ENCODE measurements at places on chromosomes 7 and 10.

DNA sequence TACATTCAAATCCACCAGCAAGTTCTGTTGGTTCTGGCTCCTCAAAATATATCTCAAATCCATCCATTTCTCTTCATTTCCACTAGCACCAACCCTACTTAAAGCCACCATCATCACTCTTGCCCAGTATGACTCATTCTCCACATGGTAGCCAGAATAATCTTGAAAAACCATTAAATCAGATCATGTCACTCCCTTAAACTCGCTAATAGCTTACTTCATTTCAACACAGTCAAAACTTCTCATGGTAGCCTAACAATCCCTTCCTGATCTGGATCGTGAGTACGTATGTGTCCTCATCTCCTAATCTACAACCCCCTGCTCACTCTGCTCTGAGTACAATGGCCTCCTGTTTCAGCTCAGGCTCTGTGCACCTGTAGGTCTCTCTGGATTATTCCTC, 8.7 kb downstream of the EPC1 start:
- H3K27ac ChIP-seq = no peak overlapping the region
- H3K36me3 ChIP-seq = no peaks in the 10 kb centered on the region
- H3K27me3 ChIP-seq = no peaks in the 10 kb centered on the region
- DNase-seq = no peak
- H3K4me1 ChIP-seq = peaks cover 99% of the 10 kb centered on the region

GRCh38 chr7:32200646-32201045, 130.4 kb upstream of the PDE1C start:
- H3K4me3 ChIP-seq = no peak overlapping the region
- H3K36me3 ChIP-seq = no peaks in the 10 kb centered on the region
- no peak overlapping the region for H3K27ac ChIP-seq
- no peak for DNase-seq

DNA sequence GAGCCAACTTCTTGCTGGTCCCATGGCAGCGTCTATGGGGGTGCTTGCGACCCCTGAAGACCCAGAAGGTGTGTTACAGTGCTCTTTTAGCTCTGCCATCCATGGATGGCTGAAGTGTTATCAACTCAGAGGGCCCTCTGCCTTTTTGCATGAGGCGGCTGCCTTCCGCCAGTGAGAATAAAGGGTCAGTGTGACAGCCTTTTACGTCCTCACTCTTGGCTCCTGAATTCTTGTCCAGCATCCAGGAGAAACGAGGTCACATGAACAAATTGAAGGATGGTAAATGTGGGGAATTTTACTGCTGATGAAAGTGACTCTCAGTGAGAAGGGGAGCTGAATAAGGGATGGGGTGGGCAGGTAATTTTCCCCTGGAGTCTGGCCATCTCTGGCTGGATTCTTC, 24.1 kb downstream of the SSMEM1 start:
- no peaks in the 10 kb centered on the region for H3K27me3 ChIP-seq
- H3K4me3 ChIP-seq = no peak overlapping the region
- no peaks in the 10 kb centered on the region for H3K36me3 ChIP-seq
- no peaks in the 10 kb centered on the region for H3K4me1 ChIP-seq
- no peak overlapping the region for H3K27ac ChIP-seq
- no peak for DNase-seq

DNA sequence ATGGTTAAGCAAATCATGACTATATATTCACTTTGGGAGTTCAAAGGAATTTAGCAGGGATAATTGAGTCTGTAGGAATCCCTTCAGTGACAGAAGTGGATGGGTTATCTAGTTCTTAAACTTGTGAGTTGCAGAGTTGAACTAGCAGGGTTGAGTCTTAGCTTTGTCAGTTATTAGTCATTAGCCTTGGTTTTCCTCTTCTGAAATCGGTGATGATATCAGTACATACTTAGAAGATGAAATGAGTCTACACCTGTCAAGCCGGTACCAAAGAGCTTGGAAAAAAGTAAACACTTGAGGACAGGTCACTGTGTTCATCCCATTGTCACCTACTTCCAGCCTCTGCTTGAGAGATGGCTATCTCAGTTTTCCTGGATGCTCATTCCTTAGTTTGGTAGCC, 73.5 kb downstream of the BUB3 start:
- H3K27me3 ChIP-seq = no peaks in the 10 kb centered on the region
- H3K4me1 ChIP-seq = no peaks in the 10 kb centered on the region
- no peak for DNase-seq

DNA sequence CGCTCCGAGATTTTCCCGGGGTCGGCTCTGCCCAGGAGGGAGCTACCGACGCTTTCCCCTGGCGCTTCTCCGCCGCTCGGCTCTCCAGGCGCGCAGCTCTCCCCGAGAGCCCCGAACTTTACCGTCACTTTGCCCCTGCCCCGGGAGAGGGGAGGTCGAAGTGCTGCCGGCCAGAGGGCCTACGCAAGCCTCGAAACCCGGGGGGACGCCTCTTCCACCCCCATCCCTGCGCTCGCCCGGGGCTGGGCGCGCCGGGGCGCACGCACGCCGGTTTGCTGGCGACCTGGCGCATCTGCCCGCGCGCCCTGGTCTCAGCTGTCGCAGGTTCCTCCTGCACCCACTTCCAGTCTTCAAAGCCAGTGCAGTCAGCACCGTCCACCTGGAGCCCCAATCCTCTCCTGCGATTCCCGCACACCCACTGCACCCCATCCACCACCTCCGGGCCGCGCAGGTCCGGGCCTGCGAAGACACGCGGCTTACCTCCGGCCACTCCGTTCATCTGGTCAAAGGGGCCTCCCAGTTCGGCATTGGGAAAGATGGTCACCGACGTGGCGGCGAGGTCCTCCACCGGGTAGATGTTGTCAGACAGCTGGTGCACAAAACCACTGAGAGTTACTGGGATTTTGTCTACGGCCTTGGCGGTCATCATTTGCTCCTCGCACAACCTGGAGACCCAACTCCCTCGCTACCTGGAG, 638 bp downstream of the EGR2 start:
- H3K4me1 ChIP-seq = peaks cover 41% of the 10 kb centered on the region
- DNase-seq = no peak
- peaks cover 48% of the 10 kb centered on the region for H3K27me3 ChIP-seq
- no peak overlapping the region for H3K27ac ChIP-seq

GRCh38 chr7:35875292-35875691, 74.4 kb downstream of the SEPTIN7 start:
- no peaks in the 10 kb centered on the region for H3K4me1 ChIP-seq
- no peak for DNase-seq
- H3K27me3 ChIP-seq = no peaks in the 10 kb centered on the region
- H3K36me3 ChIP-seq = peaks cover 15% of the 10 kb centered on the region
- no peak overlapping the region for H3K4me3 ChIP-seq

DNA sequence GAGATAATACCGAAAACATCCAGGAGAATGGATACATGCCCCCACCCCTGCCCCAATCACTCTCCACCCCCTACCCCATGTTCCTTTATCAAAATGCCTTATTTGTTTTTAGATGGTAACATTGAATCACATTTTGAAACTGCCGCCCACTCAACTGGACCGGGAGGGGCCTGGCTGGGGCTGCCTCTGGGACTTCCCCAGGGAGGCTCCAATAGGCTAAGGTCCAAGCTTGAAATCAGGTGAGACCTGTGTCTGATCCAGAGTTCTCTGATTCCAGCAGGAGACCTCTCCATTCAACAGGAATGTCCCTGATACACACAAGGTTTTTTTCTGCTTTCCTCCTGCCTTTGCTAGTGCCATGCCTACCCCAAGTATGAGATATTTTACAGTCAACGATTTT, 43.8 kb upstream of the ACSL5 start:
- H3K27ac ChIP-seq = peak overlapping the region; percentile 41
- H3K27me3 ChIP-seq = no peaks in the 10 kb centered on the region
- no peaks in the 10 kb centered on the region for H3K36me3 ChIP-seq
- peaks cover 16% of the 10 kb centered on the region for H3K4me1 ChIP-seq
- no peak overlapping the region for H3K4me3 ChIP-seq

- H3K4me1 ChIP-seq = peaks cover 7% of the 10 kb centered on the region
- H3K27me3 ChIP-seq = no peaks in the 10 kb centered on the region
- H3K36me3 ChIP-seq = peaks cover 9% of the 10 kb centered on the region
- no peak overlapping the region for H3K4me3 ChIP-seq
- no peak overlapping the region for H3K27ac ChIP-seq
Measured at GRCh38 chr7:25134358-25135010, 9.4 kb upstream of the CYCS start.

- H3K4me1 ChIP-seq = no peaks in the 10 kb centered on the region
- H3K36me3 ChIP-seq = no peaks in the 10 kb centered on the region
- DNase-seq = no peak
Measured at GRCh38 chr7:126569402-126569801, 683.3 kb downstream of the GRM8 start.

DNA sequence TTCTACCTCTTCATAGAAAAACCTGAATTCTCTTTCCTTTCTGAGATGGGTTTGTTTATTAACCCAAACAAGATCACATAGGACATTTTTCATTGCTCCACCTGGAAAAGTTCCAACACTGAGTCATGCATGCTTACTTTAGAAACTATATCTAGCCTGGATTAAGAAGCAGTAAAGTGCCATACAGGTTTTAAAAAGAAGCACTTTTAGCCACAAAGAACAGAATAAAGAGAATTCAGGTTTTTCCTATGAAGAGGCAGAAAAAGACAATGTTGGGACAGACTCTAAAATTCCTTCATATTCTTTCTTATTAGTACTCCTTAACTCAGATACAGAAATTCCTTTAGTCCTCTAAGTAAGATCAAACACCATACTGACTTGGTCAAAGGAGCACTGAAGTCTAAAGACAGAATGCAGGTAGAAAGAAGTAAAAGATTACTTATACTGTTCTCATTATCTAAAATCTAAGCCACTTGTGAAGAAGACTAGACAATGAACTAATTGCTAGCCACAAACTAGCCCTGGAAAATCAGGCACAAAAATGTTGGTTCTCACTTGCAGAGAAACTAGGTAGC, 241.3 kb downstream of the ANK3 start:
- DNase-seq = no peak
- peaks cover 24% of the 10 kb centered on the region for H3K4me1 ChIP-seq
- H3K27me3 ChIP-seq = no peaks in the 10 kb centered on the region
- H3K27ac ChIP-seq = peak overlapping the region; percentile 4

DNA sequence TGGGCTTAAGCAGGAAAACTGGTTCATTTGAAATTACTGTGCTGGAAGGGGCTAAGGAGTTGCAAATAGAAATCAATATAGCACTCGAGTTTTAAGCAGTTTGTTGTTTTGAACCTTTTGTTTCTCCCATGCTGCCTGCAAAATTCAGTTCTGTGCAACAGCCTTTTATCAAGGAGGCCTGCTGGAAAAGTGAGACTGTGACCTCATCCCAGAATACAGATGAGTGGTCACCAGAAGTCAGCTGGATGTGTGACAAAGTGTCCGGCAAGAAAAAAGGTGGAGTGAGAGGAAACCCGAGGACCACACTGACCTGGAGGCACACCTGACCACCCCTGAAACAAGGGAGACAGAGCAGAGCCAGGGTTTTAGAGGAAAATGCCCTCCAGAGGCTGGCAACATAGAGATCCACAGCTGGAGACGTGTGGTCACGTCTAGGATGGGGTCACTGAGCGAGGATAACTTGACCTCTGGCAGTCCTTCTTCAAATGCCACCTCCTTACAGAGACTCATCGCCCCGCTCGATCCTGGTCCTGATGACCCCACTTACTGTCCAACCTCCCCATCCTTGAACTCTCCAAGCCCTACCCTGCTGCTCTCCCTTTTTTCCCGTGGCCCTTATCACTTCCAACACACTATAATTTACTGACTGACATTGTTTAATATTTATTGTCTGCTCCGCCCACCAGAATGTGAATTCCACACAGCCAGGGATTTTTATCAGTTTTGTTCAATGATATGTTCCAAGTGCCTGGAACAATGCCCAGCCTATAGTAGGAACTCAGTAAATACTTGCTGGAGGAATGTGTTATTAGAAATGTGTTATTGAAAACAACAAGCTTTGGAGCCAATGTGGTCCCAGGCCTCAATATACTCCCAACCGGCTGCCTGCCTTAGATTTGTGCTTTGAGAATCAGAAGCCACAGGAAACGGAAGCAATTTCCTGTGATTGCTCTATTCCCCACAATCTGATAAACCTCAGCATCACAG, 243.8 kb downstream of the GLI3 start:
- no peaks in the 10 kb centered on the region for H3K4me1 ChIP-seq
- H3K4me3 ChIP-seq = no peak overlapping the region
- no peaks in the 10 kb centered on the region for H3K27me3 ChIP-seq
- H3K27ac ChIP-seq = no peak overlapping the region
- no peaks in the 10 kb centered on the region for H3K36me3 ChIP-seq

DNA sequence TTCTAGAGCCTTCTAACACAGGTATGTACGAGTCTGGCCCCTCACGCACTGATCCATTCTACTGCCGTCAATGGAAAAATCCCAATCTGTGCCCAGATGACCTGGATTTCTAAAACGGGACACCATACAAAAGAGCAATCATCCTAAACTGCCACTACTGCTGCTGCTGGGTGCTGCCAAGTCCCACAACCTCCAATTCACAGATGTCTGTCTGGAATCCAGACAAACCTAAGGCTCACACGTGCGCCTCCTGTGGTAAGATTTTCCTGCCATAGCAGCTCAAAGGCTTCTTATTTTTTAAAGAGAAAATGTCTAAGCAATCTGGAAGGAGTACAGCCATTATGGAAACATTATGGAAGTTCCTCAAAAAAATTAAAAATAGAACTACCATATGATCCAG, 40.9 kb downstream of the JCAD start:
- no peak overlapping the region for H3K4me3 ChIP-seq
- no peak overlapping the region for H3K27ac ChIP-seq
- peaks cover 7% of the 10 kb centered on the region for H3K36me3 ChIP-seq
- DNase-seq = no peak
- no peaks in the 10 kb centered on the region for H3K4me1 ChIP-seq
- H3K27me3 ChIP-seq = no peaks in the 10 kb centered on the region

DNA sequence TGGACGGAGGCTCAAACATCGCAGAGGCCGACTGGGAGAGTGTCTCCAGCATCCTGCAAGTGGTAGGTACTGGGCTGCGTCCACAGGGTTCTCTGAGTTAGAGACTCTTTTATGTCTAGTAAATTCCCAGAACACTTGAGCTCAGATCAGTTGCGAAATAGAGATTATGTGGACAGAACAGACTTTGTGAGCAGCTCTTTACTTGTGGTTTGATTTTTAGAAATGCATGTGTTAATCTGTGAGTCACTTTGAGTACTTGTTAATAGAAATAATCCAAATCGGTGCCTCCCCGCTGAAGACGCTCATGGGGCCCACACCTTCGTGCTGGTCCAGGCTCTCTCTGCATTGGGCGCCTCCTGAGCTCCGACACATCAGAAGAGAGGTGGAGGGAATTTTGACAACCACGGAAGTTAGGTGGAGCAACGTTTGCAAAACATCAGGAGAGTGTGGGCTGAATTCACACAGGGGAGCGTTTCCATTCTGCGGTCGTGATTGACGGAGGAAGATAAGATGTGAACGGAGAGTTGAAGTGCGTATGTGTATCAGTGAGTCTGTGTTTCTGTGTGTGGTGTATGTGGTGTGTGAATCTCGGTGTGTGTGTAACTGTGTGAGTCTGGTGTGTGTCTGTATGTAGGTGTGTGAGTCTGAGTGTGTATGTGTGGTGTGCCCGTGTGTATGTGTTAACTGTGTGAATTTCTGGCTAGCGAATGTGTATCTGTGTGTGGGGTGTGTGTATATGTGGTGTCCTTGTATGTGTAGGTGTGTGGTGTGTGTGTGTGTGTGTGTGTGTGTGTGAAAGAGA, 32.1 kb downstream of the PFKP start:
- no peak overlapping the region for H3K4me3 ChIP-seq
- no peaks in the 10 kb centered on the region for H3K27me3 ChIP-seq
- no peak for DNase-seq
- peaks cover 48% of the 10 kb centered on the region for H3K36me3 ChIP-seq
- no peak overlapping the region for H3K27ac ChIP-seq
- peaks cover 31% of the 10 kb centered on the region for H3K4me1 ChIP-seq

- no peak overlapping the region for H3K4me3 ChIP-seq
- H3K27me3 ChIP-seq = no peaks in the 10 kb centered on the region
- no peaks in the 10 kb centered on the region for H3K4me1 ChIP-seq
- no peak for DNase-seq
- no peak overlapping the region for H3K27ac ChIP-seq
- H3K36me3 ChIP-seq = no peaks in the 10 kb centered on the region
Measured at GRCh38 chr7:1993031-1993695, 239.6 kb downstream of the MAD1L1 start.
